NCI-H1436 treated with DMSO at 0.1 percent for 48 hours (cell line): ENCODE measurements at places on chromosomes 1 and 21.
A peak's percentile ranks its signal among the peaks of the same experiment; 100 is the strongest.

DNA sequence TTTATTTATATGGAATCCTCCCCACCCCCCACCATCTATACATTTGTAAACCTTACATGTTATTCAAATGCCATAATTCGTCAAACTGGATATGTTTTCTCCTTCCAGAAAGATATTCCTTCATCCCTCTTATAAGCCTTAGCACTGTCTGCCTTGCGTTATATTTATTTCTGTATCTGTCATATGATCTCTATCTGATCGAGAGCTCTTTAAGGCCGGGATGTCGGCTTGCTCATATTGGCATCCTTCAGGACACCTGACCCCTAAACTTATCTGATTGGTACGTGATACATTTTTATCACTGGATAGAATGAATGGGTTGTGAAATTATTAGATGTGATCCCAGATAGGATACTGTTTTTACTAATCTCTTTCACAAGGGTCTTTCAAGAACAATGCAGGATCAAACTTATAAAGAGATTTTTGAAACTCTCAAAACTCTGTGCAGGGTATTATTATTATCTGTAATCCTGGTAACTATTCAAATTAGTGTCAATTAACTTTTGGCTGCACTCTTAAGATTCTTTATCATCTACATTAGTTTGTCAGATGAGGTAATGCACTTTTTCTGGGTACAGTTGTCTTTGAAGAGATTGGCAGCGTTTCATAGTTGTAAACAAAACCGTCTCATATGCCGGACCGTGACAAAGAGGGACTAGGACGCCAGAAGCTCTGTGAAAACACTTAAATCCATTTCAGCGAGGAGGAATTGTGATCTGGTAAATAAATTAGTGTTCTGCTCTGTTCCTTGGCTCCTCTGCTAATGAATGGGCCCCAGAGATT lies 152.0 kb downstream of the KIF26B start:
- DNase-seq, result no peak

- no peak for DNase-seq
Observed at GRCh38 chr1:151832318-151832980, 847 bp upstream of the RORC start.

- DNase-seq, result peak; percentile 41
Observed at GRCh38 chr1:245807306-245807705, 652.5 kb downstream of the KIF26B start.

DNA sequence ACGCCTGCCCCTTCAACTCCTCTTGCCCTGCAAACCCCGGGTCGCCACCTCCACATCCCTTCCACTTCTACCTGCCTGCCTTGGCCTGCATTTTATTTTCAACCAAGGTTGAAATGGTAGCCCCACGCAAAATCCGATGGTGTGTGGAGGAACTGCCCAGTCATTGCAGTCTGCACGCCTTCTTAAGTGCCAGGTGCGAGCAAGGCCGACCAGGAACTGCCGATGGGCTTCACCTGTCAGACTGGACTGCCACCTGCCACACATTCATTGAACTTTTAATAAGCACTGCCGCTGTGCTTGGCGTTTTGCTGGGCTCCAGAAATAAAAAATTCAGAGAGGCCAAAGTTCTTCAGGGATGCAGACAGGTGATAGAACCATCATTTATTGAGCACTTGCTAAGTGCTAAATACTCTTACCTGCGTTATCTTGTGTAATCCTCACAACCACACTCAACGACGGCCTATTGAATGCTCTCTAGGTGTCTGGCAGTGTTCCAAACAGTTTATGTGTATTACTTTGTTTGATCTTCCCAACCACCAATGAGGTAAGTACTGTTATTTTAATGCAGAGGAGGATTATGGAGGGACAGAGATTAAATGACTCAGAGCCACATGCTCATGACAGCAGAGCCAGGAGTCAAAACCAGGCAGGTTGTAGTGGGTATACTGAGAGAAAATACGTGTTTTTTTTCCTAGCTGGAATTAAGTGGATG lies 36.2 kb downstream of the CACHD1 start:
- peak; percentile 43 for DNase-seq

DNA sequence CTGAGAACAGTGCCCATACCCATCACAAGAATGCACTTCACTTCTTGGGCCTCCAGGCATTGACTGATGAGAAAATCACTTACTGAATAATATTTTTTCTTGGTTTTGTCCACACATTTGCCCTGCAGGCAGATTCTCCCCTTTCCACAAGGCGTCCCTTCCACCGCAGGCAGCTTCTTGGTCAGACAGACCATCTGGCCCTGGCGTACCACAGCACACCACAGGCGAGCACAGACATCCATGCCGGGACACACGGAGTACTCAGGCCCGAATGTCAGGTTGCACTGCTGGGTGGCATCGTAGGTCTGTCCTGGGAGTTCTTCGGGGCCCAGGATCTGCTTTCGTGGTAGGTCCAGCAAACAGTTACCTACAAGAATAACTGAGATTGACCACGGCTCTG lies 32.5 kb downstream of the ADAMTS5 start:
- no peak for DNase-seq

DNA sequence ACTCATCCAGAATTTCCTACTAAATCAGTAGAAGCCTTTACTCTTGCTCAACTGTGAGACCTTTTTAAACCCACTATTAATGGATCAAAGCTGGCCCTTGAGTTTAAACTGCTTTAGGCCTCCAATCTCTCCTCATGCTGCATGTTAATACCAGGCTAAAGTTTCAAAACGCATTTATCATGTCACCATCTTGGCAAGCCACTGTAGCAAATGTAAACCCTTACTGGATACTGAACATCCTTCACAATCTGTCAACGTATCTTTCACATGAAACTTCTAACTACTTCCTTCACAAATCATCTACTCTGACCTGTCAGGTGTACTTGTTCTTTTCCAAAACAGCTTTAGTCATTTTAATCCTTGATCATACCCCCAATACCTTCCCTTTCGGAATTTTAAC lies 3.0 kb downstream of the PAXBP1 start:
- DNase-seq, result no peak

DNA sequence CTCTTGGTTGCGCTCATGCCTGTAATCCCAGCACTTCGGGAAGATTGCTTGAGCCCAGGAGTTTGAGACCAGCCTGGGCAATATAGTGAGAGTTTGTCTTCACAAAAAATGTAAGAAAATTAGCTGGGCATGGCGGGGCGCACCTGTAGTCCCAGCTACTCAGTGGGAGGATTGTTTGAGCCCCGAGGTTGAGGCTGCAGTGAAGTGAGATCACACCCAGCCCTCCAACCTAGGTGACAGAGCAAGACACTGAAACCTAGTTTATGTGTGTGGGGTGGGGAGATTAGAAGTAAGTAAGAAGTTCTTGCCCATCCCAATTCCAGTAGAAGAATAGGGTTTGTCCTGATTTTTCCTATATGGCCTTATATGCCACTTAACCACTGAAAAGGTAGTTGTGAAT lies 2.0 kb downstream of the RPL5 start:
- DNase-seq, result no peak

- DNase-seq, result no peak
Observed at GRCh38 chr1:89863165-89863830, 42.5 kb downstream of the LRRC8D start.

DNA sequence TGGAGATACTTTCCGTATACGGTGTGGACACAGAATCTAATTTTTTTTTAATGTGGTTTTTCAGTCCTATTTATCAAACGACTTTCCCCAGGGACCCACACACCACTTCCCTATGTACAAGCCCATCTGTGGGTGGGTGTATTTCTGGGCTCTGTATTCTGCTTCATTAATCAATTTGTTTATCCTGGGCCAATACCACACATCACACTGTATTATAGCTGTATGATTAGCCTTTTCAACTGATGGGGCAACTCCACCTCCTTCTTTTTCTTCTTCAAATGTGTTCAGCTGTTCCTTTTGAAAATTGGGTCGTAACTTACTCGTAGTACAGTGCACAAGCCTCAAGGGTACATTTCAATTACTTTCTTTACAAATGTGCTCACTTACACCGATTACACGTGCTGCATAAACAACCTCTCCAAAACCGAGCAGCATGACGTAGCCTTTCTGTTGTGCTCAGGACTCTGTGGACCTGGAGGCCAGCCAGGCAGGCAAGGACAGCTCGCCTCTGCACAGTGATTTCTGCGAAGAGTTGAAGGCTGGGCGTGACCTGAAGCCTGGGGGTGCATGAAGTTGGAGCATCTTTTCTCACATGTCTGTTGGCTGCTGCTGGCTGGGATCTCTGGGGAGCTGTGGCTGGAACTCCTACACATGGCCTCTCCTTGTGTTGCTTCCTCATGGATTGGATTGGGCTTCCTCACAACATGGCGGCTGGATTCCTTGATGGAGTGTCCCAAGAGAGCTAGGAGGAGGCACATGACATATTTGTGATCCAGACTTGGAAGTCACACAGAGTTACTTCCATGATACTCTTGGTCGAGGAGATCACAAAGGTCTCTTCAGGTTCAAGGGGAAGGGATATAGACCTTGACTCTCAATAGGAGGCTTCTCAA lies 126.5 kb downstream of the CRYAA start:
- peak; percentile 94 for DNase-seq

DNA sequence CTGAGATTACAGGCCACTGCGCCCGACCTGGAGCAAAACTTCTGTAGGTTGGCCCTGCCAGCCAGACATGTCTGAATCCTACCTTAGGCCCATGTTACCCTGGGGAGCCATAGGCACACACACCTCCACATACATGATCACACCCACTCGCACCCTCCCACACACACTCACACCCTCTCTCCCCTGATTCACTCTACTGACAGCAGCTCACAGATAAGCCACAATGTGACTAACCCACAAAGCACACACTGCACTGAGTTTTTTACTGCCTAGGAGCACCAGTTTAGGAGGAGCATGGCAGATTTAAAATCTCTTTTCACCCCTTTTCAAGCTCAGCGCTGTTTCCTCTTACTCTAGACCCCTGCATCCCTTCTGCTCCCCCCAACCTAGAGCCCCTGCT lies 41.7 kb downstream of the SLC30A1 start:
- no peak for DNase-seq

- DNase-seq, result no peak
Observed at GRCh38 chr1:30525631-30525970, 197.8 kb downstream of the MATN1 start.
